Foreskin keratinocyte (primary cell): ENCODE measurements at places on chromosomes 12 and 14. TPM values are rescaled to one million over a fixed set of nuclear protein-coding genes. Genes with fewer than 3 reads are reported as not detected.

The SERPINA9 gene
- not detected in 2 replicates for total RNA-seq

DNA sequence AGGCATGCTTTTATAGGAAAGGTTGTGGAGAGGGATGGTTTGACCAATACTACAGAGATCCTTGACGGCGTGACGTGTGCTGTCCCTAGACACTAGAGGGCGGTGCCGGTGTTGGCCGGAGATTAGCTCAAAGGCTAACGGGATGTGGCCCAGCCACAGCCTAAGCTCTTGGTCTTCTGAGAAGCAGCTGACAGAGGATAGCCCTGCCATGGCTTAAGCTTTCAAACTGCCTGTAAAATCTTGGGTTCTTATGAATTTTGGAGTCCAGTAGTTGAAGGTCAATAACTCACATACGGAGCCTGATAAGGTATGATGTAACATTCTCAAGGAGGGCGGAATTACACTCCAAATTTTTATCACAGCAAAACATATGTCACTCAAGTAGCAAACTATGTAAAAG is 515.7 kb upstream of the ATXN7L3B start:
- peak; percentile 42 for DNase-seq

The TAS2R9 gene
- total RNA-seq = not detected in 2 replicates

DNA sequence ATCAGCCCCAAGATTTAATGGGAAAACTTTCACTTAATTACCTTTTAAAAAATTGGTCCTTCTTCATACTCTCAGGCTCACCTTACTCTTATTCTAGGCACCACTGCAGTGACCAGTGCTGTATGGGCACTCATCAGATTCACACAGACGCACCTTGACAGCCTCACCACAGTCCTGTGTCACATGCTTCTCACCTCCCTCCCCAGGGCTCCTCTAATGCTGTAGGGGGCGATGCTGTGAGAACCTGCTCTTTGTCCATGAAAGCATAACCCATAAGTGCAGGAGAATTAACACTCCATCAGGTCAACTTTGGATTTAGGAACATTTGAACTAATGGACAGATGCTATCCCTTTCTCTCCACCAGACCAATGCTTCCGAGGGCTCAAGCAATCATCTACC is 13.9 kb upstream of the PPP4R3A start:
- DNase-seq = no peak

- DNase-seq = no peak
Measured at GRCh38 chr14:91536327-91536726, 26.2 kb upstream of the PPP4R3A start.

- peak; percentile 81 for DNase-seq
Measured at GRCh38 chr14:33617154-33617553, 333.7 kb downstream of the EGLN3 start.

- no peak for DNase-seq
Measured at GRCh38 chr12:39613525-39613924, 6.1 kb downstream of the ABCD2 start.

DNA sequence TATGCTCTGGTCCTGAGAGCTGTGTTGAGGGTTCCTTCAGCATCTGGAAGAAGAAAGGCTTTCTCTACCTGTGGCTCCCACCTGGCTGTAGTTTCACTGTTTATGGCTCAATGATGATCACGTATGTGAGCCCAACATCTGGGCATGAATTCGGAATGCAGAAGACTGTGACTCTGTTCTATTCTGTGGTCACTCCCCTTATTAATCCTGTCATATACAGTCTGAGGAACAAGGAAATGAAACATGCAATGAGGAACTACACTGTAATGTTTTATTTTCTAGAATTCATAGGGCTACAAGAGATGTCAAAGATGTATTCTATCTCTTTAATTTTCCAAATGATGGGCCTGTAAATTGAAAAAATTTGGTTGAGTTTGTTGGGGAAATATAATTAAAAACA is 10.8 kb upstream of the OR11G2 start:
- DNase-seq = no peak

DNA sequence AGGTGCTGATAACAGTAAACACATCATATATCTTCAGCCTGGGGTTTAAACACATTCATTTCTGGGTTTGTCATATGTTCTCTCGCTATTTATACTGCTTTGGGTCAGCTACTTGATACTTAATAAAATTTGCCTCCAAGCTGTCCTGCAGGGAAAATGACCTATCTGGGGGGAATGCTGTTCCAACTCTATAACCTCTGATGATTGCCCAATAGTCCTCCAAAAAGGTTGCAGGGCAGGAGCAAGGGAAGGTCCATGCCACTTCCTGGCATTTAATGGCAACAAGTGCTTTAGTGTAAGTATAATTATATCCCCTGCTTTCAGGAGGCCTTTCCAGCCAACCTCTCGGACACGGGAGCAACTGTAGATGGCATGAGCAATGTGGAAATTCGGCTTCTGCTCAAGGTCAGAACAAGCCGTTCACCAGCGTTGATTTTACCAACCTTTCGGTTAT is 198.0 kb upstream of the EEA1 start:
- no peak for DNase-seq

The ENDOU gene
- 0.28 and 0.34 TPM in 2 replicates for total RNA-seq
